Endothelial cell (in vitro differentiated cells): ENCODE measurements at places on chromosomes 12 and 14. TPM values are rescaled to one million over a fixed set of nuclear protein-coding genes. Genes with fewer than 3 reads are reported as not detected.

SERPINA5 gene
- 0.26 TPM for total RNA-seq

EIF2S3B gene
- total RNA-seq = 7.6 TPM

TPI1 gene
- 356 TPM for total RNA-seq

DNAJC22 gene
- total RNA-seq = 1.8 TPM

MLH3 gene
- 17.2 TPM for total RNA-seq

KRT72 gene
- 0.28 TPM for total RNA-seq

STAC3 gene
- total RNA-seq = 3.3 TPM

TOX4 gene
- 70.8 TPM for total RNA-seq

SIX4 gene
- total RNA-seq = 6.3 TPM

C1RL gene
- total RNA-seq = 62.3 TPM

COL2A1 gene
- total RNA-seq = 1.9 TPM

IQSEC3 gene
- 13.2 TPM for total RNA-seq

- peaks cover 50% of the 10 kb centered on the region for H3K4me1 ChIP-seq
- peaks cover 9% of the 10 kb centered on the region for H3K27me3 ChIP-seq
- peak overlapping the region; percentile 95 for H3K27ac ChIP-seq
- DNase-seq = no peak
Measured at GRCh38 chr12:96143392-96143791, 50.8 kb upstream of the ELK3 start.

- H3K27me3 ChIP-seq = peaks cover 3% of the 10 kb centered on the region
- no peak overlapping the region for H3K27ac ChIP-seq
- DNase-seq = no peak
- peaks cover under 1% of the 10 kb centered on the region for H3K4me1 ChIP-seq
- H3K36me3 ChIP-seq = no peaks in the 10 kb centered on the region
Measured at GRCh38 chr14:104348741-104349140, 210.4 kb downstream of the KIF26A start.

GRCh38 chr12:2481951-2482350 lies 312.8 kb upstream of the FKBP4 start:
- no peaks in the 10 kb centered on the region for H3K36me3 ChIP-seq
- peaks cover 7% of the 10 kb centered on the region for H3K27me3 ChIP-seq
- no peak for DNase-seq
- peaks cover 22% of the 10 kb centered on the region for H3K4me1 ChIP-seq
- no peak overlapping the region for H3K4me3 ChIP-seq

GRCh38 chr12:6784761-6785160 lies 4.6 kb upstream of the CD4 start:
- DNase-seq = no peak
- peaks cover 47% of the 10 kb centered on the region for H3K4me1 ChIP-seq
- H3K4me3 ChIP-seq = peak overlapping the region; percentile 11
- H3K27me3 ChIP-seq = peaks cover 2% of the 10 kb centered on the region

- no peak overlapping the region for H3K4me3 ChIP-seq
- H3K36me3 ChIP-seq = no peaks in the 10 kb centered on the region
- H3K4me1 ChIP-seq = no peaks in the 10 kb centered on the region
Measured at GRCh38 chr12:127802271-127802670, 464.7 kb upstream of the TMEM132C start.

DNA sequence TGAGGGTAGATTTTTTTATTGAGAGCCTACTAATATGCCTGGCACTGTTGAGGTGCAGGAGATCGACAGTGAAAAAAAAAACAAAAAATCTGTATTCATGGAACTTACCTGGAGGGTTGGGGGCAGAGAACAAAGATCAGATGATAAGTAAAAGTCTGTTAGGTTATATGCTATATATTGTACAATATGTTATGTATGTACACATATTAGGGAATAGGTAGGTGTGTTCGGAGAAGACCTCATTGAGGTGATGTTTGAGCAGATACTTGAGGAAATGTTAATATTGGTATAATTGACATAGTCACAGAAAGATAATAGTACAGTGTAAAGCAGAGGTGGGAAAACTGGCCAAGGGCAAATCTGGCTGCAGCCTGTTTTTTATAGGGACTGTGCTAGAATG lies 5.6 kb downstream of the ARF6 start:
- H3K4me1 ChIP-seq = peaks cover 28% of the 10 kb centered on the region
- H3K36me3 ChIP-seq = peaks cover 21% of the 10 kb centered on the region
- no peak overlapping the region for H3K27ac ChIP-seq
- no peak overlapping the region for H3K4me3 ChIP-seq
- DNase-seq = no peak

DNA sequence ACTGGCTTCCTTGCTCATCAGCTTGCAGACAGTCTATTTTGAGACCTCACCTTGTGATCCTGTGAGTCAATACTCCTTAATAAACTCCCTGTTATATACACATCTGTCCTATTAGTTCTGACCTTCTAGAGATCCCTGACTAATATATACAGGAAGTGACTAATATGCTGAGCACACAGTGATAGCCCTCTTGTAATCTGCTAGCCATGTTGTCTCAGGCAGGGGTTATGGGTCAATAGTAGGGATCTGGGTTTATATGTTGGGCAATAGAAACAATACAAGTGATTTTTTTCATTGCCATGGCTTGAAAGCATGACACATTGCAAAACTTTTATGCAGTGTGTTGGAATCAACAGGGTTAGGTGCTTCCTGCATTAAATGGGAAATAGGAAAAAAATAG lies 562.2 kb downstream of the GALC start:
- no peaks in the 10 kb centered on the region for H3K36me3 ChIP-seq
- H3K27me3 ChIP-seq = no peaks in the 10 kb centered on the region
- no peak overlapping the region for H3K4me3 ChIP-seq
- no peak for DNase-seq

- no peak for DNase-seq
- peaks cover 10% of the 10 kb centered on the region for H3K36me3 ChIP-seq
- no peaks in the 10 kb centered on the region for H3K4me1 ChIP-seq
- H3K4me3 ChIP-seq = no peak overlapping the region
- H3K27me3 ChIP-seq = no peaks in the 10 kb centered on the region
Measured at GRCh38 chr12:45379261-45379660, 163.4 kb downstream of the ANO6 start.

GRCh38 chr12:11555743-11556625 lies 93.5 kb upstream of the ETV6 start:
- peaks cover 21% of the 10 kb centered on the region for H3K4me1 ChIP-seq
- no peaks in the 10 kb centered on the region for H3K36me3 ChIP-seq
- H3K4me3 ChIP-seq = no peak overlapping the region
- no peaks in the 10 kb centered on the region for H3K27me3 ChIP-seq
- DNase-seq = no peak

GRCh38 chr12:25977047-25977446 lies 18.6 kb downstream of the RASSF8 start:
- no peak overlapping the region for H3K4me3 ChIP-seq
- no peak for DNase-seq
- no peak overlapping the region for H3K27ac ChIP-seq
- H3K36me3 ChIP-seq = no peaks in the 10 kb centered on the region
- peaks cover 16% of the 10 kb centered on the region for H3K4me1 ChIP-seq

- no peak overlapping the region for H3K4me3 ChIP-seq
- H3K36me3 ChIP-seq = no peaks in the 10 kb centered on the region
- H3K27me3 ChIP-seq = peaks cover 2% of the 10 kb centered on the region
- H3K27ac ChIP-seq = no peak overlapping the region
- no peaks in the 10 kb centered on the region for H3K4me1 ChIP-seq
- DNase-seq = no peak
Measured at GRCh38 chr12:131607658-131608447, 103.0 kb upstream of the SFSWAP start.

DNA sequence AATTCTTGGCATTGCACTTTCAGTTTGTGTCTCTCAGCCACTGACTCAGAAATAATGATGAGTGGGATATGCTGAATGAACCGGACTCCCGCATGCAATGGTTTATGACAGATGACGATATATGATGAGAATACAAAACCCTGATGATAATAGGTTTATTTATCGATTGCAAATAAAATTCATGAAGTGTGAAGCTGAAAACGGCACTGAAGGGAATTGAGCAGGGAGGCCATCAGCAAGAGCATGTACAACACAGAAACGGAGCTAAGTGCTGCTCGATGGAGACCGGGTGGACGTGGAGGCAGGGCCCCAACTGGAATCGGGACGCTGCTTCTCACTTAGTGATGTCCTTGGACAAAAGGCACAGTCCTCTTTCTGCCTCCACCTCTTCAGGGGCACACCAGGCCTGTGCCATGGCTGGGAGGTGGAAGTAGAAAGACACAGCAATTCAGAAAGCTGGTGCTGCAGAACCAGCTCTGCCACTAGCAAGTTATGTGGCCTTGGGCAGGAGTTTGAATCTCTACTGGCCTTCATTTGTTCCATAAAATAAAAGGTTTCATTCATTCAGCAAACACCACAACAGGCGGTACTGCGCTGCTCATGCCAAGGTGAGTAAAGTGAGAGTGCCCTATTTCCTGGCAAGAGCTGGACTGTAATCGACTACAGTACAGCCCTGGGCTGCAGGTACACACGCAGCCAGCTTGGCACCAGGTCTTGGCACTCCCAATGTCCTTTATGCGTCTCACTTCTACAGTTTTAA lies 117.0 kb downstream of the EGLN3 start:
- no peaks in the 10 kb centered on the region for H3K27me3 ChIP-seq
- no peak for DNase-seq
- no peaks in the 10 kb centered on the region for H3K36me3 ChIP-seq
- no peak overlapping the region for H3K4me3 ChIP-seq

GRCh38 chr12:89765959-89766824 lies 57.6 kb upstream of the ATP2B1 start:
- H3K27ac ChIP-seq = no peak overlapping the region
- H3K4me3 ChIP-seq = no peak overlapping the region
- no peak for DNase-seq
- no peaks in the 10 kb centered on the region for H3K27me3 ChIP-seq
- H3K4me1 ChIP-seq = peaks cover 3% of the 10 kb centered on the region

DNA sequence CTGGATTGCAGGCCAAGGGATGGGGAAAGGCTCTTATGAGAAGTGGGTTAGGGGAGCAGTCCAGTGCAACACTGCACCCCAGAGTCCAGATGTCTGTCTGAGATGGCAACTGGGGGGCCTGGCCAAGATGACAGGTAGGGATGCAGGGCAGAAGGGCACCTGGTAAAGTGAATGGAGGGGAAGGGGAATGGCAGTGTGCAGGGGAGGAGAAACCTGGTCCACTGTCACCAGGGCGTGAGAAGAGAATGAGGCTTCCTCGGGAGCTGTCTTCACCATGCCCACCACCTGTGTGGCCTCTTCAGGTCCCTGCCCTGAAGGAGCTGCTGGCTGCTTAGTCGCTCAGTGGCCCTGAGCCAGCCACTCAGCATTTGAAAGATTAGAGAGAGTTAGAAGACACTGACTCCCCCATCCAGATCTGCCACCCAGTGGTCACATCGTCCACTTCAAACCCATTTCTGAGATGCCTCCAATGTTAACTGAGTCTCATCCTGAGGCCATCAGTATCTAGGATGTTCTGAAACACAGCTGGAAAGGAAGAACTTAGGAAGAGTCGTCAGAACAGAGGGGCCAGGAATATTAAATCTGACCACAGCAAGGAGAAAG lies 57.3 kb downstream of the PLEKHG3 start:
- no peak overlapping the region for H3K27ac ChIP-seq
- H3K27me3 ChIP-seq = peaks cover 14% of the 10 kb centered on the region
- H3K4me3 ChIP-seq = no peak overlapping the region

GRCh38 chr14:63663428-63664341 lies 22.0 kb upstream of the WDR89 start:
- H3K36me3 ChIP-seq = peaks cover 4% of the 10 kb centered on the region
- no peaks in the 10 kb centered on the region for H3K4me1 ChIP-seq
- no peak overlapping the region for H3K27ac ChIP-seq
- no peak for DNase-seq

DNA sequence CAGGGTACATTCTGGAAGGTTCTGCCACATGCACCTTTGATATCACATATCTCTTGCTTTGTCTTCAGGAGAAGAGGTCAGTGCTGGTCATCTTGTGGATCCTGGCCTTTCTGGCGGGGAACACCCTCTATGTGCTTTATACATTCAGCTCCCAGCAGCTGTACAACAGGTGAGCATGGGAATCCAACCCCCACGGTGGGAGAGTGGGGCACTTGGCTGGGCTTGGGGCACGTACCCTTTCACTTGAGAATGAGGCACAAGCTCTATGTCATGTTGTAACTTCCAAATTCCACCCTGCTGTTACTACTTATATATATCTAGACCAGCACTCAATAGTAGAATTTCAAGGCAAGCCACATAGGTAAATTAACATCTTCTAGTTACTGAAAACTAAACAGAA lies 28.6 kb downstream of the RNFT2 start:
- H3K27ac ChIP-seq = no peak overlapping the region
- no peak overlapping the region for H3K4me3 ChIP-seq
- H3K4me1 ChIP-seq = peaks cover 3% of the 10 kb centered on the region
- no peak for DNase-seq
- no peaks in the 10 kb centered on the region for H3K36me3 ChIP-seq

- H3K27me3 ChIP-seq = no peaks in the 10 kb centered on the region
- DNase-seq = no peak
- no peak overlapping the region for H3K4me3 ChIP-seq
- H3K27ac ChIP-seq = no peak overlapping the region
- no peaks in the 10 kb centered on the region for H3K36me3 ChIP-seq
- no peaks in the 10 kb centered on the region for H3K4me1 ChIP-seq
Measured at GRCh38 chr14:32197919-32198318, 3.9 kb upstream of the RNU6-7 start.

DNA sequence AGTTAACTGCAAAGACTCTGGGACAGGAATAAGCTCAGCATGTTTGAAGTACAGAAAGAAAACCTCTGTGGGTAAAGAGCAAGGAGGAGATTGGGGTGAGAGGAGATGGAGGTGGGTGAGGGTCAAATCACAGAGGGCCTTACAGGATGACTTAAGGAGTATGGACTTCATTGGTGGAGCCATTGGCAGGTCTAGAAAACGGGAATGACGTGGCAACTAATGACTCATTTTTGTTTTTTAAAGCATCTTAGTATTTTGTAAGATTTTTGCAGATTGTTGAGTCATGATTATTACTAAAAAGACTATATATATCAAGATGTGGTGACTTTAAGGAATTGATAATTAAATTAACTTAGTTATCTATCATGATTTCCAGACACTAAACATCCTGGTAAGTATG lies 18.5 kb downstream of the UTP20 start:
- no peak overlapping the region for H3K27ac ChIP-seq
- H3K4me1 ChIP-seq = no peaks in the 10 kb centered on the region
- no peaks in the 10 kb centered on the region for H3K27me3 ChIP-seq
- H3K4me3 ChIP-seq = no peak overlapping the region
